ENCODE measurements at places on chromosomes 6 and 20.
A peak's percentile ranks its signal among the peaks of the same experiment; 100 is the strongest.

- no peak for DNase-seq
Observed at GRCh38 chr6:4446982-4447381, 311.6 kb upstream of the ECI2 start.

DNA sequence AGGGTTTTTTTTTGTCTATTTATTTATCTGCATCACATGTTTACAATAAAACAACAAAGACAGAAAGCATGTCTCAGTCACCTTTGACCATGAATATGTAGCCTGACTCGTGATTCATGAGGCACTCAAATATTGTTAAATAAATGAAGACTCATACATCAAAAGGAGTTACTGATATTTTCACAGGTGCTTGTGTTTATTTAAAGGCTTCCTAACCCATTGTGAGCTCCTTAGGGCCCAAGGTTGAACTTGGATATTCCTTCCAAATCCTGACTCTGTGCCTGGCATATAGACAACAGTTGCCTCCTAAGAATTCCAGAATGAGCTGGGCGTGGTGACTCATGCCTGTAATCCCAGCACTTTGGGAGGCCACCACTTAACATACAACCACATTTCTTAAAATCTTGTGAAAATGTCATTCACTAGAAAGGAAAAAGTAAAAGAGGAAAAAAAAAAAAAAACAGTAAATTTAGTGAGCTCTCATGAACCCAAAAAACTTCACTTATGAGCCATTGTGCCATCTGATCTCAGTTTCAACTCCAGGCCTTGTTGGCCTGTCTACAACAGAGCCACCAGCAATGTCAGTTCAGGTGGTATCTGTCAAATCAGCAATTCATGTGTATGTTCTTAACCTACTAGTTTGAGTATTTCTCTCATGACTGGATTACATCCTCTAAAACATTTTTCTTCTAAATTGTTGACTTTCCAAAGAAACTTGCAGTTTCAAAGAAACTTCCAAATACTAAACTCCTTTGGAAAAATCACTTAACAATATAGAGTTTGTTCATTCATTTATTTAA is 162.7 kb upstream of the MARCKS start:
- DNase-seq: no peak

GRCh38 chr6:10409233-10409721 is 5.6 kb downstream of the TFAP2A start:
- no peak for DNase-seq

DNA sequence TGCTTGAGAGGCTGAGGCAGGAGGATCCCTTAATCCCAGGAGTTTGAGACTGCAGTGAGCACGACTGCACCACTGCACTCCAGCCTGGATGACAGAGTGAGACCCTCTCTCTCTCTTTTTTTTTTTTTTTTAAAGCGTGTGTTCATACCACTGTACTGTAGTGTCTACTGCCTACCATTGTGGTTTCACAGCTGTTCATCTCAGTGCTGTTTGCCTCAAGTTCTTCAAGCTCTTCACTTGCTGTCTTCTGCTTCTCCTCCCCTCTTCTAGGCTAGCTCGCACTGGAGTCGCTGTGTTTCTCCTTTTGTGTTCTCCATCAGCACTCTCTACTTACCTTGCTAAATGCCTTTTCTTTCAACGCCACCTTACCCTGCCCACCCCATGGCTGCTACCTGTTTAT is 7.4 kb downstream of the FOXO3 start:
- DNase-seq: no peak

GRCh38 chr20:227439-228105 is 514 bp downstream of the DEFB129 start:
- DNase-seq: no peak

DNA sequence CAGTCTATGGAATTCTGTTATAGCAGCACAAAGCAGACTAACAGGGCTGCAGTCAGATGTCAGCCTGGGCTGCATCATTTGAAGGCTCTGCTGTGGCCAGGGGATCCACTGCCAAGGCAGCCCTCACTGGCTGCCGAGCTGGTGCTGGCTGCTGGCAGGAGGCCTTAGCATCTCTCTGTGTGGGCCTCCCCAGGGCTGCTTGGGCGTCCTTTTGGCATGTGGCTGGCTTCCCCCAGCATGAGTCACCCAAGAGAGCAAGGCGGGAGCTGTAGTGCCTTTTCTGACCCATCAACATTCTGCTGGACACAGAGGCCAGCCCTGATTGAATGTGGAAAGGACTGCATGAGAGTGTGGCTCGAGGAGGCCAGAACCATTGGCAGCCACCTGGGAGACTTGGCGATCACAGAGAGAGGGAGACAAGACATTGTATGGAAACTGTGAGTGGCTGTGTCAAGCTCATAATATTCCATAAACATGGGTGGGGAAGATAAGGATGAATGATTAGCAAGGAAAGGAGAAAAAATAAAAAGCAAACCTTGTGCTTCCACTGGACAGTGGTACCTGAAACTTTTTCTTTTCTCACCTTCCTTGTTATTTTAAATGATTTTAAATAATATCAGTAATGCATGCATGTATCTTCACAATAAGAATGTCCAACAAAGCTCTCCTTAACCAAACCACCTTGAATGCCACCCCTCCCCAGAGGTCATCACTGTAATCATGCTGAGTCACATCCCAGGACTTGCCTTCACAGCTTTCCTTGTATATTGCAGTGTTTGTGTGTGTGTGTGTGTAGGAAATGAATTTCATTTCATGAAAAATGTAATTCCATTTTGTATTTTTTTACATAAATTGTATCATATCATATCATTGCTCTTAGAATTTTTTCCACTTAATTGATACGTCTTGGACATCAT is 55.0 kb upstream of the VSX1 start:
- DNase-seq: no peak

- DNase-seq: no peak
Observed at GRCh38 chr6:88445188-88445965, 279.2 kb upstream of the CNR1 start.

DNA sequence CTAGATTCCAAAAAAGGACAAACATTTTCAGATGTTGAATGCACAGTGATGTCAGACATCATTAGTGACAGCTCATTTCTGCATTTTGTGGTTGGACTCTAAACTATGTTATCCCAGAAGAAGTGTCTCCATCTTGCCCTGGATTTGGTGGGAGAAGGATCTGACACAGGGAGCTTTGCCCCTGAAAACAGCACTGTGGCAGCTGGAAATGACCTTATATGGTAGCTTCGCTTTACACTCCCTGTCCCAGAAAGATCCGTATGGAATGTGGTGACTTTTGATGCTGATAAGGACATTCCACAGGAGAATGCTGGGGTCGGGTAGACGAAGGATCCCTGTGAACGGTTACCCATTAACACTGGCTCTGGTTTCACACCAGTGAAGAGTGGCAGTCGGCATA is 87.2 kb upstream of the EDN1 start:
- no peak for DNase-seq

- DNase-seq: no peak
Observed at GRCh38 chr20:15375836-15376235, 1038.4 kb upstream of the FLRT3 start.

- DNase-seq: no peak
Observed at GRCh38 chr6:158488065-158488464, 71.8 kb upstream of the TMEM181 start.

- no peak for DNase-seq
Observed at GRCh38 chr20:9290331-9290730, 221.4 kb downstream of the PLCB4 start.

- DNase-seq: no peak
Observed at GRCh38 chr6:30007132-30007764, 53.8 kb upstream of the POLR1H start.

GRCh38 chr20:7818477-7818876 is 121.8 kb downstream of the HAO1 start:
- no peak for DNase-seq

- DNase-seq: no peak
Observed at GRCh38 chr6:88367248-88367647, 201.1 kb upstream of the CNR1 start.

DNA sequence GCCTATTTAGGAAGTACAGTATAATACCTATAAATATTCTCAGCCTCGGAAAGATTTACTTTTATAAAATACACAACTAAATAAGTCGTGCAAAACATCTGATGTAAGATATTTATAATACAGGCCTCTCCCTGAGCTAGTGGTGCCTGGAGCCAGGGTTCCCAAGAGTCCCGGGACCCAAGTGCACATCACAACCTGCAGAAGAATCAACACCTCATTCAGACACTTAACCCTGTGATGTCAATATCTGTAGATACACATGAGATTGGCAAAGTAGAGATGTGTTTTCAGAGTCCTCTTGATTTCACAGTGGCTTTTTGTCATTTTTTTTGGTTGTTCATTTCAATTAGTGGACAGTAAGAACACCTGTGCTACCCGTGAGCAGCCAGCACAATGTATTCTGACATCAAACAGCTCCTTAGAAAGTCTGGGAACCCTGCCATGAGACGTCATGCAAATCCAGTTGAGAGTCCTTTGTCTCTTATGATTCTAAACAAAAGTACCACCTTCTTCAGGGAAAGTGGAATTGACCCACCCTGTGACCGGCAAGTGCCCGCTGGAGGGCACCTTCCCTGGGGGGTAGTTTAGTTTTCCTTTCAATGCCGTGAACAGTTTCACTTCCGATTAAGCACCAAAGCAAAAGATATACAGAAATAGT is 101.6 kb downstream of the DACT2 start:
- peak; percentile 77 for DNase-seq

- DNase-seq: no peak
Observed at GRCh38 chr6:116948533-116949304, 71.7 kb downstream of the RFX6 start.
